ENCODE measurements at places on chromosomes 5 and 9.

- DNase-seq, result peak; percentile 4
These were observed 364.5 kb downstream of the MAN2A1 start for GRCh38 chr5:110054240-110054639.

GRCh38 chr5:87361536-87362213 is 51.1 kb downstream of the CCNH start:
- no peak for DNase-seq

DNA sequence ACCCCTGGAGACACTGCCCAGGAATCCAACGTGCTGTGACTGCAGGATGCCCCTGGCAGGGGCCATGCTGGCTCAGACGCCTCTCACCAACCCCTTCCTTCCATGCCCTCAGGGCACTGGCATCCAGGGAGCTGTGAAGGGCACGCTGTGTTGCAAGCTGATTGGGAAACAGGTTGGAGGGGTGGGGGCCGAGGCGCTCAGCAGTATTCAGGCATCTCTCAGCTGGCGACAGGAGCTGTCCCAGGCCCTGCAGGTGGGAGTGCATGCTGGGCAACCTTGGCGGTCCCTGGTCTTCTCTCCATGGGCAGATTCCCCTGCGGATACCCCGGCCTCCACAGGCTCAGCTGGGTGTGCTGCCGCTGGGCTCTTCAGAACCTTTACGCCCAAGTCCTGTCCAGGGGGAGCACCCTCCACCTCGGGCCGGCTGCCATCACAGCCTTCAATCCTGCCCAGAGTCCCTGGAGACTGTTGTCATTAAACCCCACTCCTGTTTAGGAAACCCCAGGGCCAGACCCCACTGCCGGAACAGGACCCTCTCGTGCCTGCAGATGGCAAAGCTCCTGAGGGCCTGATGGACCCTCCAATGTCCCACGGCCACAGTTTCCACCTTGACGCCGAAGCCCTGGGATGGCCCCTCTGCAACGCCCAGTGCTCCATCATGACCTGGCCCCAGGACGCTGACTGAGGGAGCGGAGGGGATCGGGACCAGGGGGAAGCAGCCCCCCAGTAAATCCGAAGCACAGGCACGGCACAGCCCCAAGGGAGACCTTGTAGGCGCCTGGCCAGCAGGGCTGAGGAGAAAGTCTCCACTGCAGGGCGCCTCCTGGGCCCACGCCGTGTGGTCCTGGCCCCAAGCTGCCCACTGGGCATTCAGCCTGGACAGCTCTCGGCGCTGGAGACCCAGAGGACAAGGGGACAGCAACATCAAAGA is 9.3 kb downstream of the TPPP start:
- no peak for DNase-seq

- no peak for DNase-seq
These were observed 72.5 kb upstream of the RASA1 start for GRCh38 chr5:87195104-87195591.

- no peak for DNase-seq
These were observed 23.7 kb upstream of the TAS2R1 start for GRCh38 chr5:9653811-9654210.

- no peak for DNase-seq
These were observed 22.3 kb upstream of the CNOT6 start for GRCh38 chr5:180471866-180472265.

DNA sequence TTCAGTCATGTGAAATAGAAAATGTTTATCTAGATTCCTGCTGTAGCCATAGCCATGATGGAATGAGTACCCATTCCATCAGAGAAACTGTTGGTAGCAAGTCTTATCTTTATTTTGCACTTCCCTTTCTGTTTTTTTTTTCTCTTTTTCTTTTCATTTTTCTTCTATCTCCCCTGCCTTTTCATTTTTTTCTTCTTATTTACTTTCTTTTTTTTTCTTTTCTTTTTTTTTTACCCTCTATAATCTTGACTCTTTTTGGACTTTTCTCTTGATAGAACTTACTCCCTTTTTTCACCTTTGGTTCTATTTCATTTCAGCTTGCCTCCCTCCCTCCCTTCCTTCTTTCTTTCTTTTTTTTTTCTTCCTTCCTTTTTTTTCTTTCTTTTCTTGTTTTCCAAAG is 15.4 kb downstream of the SLC25A46 start:
- DNase-seq, result no peak

DNA sequence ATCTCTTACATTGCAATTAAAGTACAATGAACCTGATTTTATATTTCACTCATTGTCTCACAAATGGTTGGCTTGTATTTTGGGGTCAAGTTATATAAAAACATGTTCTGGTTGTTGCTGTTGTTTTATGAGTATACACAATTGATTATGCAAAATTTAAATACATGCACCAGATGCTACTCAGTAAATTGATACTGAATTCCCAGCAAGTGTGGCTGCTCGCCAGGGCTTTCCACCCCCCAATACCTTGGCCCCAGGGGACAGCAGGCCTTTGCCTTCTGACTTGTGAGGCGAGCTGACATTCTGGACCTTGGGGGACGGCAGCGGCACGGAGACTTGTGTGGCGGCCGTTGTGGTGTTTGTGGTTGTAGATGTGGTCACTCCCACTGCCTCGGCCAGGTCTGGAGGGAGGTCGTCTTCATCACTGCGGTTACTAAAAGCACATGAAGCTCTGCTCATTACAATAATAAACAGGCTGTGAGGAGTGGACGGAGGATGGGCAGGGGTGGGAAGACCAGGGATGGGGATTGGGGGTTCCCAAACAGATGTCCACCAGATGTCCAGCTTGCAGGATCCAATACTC is 27.0 kb upstream of the FRRS1L start:
- DNase-seq, result no peak

DNA sequence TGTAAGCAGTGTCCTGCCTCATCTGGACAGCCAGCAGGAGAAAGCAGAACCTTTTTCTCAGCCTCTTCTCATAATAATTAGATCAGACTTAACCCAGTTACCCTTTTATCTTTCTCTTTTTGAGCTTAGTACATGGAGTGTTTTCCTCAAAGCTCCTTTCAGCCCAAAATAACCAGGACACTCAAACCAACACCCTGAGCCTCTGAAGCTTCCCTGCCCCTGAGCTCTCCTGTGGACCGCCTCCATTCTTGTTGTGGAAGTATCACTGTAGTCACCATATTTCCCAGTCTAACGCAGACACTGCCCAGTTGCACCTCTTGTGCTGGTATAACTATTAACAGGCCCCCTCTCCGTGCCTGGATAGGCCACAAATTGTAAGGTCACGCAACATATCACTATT is 53.8 kb upstream of the ZNF622 start:
- DNase-seq, result no peak

DNA sequence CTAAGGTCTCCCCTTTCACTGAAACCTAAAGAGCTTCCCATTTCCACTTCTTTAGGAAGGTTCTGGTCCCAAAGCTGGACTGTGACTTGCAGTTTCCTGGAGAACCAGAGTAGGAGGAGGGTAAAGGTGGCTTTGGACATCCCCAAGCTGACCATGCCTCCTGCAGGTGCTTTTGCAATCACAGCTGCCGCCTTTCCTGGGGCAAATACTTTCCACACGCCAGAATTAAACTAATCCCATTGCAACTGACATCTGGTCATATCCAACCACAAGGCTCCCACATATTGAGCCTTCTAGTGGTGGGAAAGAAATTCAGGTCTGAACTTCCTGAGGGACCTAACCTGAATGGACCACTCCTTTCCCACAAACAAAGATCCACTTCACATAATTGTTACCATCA is 92.7 kb downstream of the NRG2 start:
- no peak for DNase-seq

- DNase-seq, result no peak
These were observed 168.2 kb downstream of the CACNA1B start for GRCh38 chr9:138045541-138046490.

GRCh38 chr5:151150471-151151262 is 6.9 kb downstream of the ANXA6 start:
- no peak for DNase-seq

GRCh38 chr5:5419291-5420210 is 2.9 kb upstream of the ICE1 start:
- no peak for DNase-seq

DNA sequence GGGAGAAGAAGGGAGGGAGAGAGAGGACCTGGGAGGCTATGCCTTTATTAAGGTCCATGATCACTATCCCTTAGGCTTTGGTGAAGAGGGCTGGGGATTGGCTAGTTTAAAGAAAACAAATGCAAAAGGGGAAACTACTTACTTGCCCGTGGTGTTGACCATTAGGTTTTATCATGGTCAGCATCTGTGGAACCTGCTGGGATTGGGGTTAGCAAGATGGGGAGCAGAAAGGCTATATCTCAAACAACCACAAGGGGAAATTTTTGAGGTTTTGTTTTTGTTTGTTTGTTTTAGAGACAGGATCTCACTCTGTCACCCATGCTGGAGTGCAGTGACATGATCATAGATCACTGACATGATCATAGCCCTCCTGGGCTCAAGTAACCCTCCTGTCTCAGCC is 9.0 kb upstream of the RAD23B start:
- no peak for DNase-seq

- DNase-seq, result no peak
These were observed 378 bp downstream of the GPR151 start for GRCh38 chr5:146515473-146516150.

- no peak for DNase-seq
These were observed 40.3 kb downstream of the JAK2 start for GRCh38 chr9:5025416-5025815.

- DNase-seq, result no peak
These were observed 57.0 kb downstream of the ECPAS start for GRCh38 chr9:111427186-111427585.

DNA sequence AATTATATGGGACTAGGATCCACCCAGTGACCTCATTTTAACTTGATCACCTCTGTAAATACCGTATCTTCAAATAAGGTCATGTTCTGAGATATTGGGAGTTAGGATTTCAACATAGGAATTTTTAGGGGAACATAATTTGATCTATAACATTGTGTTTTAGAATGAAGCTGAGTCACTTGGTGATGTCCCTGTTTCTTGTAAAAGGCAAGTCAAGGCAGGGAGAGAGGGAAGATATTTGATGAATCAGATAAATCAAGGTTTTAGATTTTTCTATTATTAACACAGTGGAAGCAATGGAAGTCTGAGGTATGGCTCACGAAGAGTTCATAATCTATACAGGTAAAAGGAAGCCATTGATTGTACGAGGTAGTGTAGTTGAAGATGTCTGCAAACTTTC is 11.8 kb upstream of the GPR151 start:
- no peak for DNase-seq

DNA sequence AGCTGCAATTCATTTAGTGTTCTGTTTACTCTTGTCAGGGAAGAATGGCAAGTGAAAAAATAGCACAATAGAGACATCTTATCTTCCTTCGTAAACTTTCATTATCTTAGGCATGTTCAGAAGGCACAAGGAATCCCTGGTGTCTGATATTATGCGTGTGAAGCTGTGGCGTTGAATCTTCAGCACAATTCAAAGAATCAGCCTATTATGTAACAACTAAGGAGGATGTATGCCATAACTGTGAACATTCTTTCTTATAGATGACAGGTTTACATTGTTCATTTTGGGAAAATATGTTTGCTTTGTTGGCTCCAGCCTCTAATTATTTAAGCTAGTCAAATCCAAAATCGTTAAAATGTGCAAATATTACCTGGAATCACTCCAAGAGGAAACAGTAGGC is 446.1 kb downstream of the ANXA1 start:
- no peak for DNase-seq

GRCh38 chr5:113435575-113435974 is 786 bp upstream of the TSSK1B start:
- DNase-seq, result no peak

DNA sequence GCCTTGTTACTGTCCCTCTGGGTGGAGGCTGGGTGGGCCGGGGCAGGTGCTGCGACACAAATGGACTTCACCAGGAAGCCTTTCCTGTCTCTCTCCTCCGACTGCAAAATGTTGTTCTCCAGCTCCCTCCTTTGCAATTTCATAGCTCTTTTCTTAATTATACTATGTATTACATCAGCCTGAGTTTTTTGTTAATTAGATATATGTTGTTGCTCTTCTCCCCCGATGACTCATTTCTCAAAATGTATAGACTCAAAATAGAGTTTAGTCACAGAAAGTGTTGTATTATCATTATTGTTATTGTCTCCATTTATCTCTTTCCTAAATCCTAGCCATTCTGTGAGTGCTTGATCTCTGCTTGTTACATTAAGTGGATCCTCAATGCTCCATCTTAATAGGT is 122.4 kb upstream of the OSMR start:
- no peak for DNase-seq

DNA sequence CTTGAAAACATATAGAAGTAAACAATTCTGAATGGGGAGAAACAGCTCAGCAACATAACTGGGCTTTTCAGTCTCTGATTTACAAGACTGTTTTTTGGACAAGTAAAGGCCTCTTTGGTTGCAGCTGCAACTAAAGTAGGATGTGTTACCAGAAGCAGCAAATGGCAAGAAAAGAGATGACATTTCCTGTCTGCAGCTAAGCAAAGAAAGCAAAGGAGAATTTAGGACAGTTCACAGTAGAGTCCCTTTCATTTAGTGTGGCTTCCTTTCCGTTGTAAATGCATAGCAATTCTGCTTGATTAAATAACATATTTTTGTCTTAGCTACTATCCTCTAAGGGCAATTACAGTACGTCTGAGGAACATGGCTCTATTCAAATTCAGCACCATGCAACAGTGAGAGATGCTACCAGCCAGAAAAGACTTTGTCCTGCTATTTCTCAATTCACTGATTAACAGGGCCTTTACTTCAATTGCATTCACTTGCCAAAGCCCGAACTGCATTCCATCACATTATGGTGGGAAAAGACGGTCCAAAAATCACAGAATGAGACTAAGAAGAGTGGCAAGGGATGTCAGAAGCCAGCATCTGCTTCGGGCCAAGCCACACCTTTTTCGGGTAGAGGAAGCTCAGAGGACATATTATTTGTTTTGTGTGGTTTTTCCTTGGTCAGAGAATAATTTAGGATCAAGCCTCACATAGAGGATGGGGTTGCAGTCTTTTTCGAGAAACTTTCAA is 107.7 kb downstream of the SEMA6A start:
- DNase-seq, result no peak
